KBM-7 (cell line): ENCODE measurements at places on chromosomes 12 and 14.
A peak's percentile ranks its signal among the peaks of the same experiment; 100 is the strongest.

- no peak for DNase-seq
Measured at GRCh38 chr12:5318874-5319273, 113.0 kb upstream of the NTF3 start.

DNA sequence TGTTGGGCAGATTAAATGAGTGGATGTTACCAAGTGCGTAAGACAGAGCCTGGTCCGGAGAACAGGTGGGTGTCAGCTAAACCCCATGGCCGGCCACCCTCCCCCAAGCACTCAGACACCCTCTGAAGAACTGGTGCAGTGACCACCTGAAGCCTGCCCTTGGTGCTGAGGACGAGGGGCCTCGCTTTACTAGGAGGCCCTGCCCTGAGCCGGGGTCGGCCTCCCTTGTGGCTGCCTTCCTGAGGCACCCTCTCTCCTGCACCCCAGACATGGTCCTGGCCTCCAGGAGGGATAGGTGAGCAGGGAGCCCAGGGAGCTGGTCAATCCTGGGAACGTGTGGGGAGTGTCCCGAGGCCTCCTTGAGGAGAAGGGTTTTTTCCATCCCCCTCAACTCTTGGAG is 4.9 kb upstream of the KIF26A start:
- DNase-seq, result no peak

GRCh38 chr12:65392491-65392890 is 114.0 kb downstream of the MSRB3 start:
- no peak for DNase-seq

DNA sequence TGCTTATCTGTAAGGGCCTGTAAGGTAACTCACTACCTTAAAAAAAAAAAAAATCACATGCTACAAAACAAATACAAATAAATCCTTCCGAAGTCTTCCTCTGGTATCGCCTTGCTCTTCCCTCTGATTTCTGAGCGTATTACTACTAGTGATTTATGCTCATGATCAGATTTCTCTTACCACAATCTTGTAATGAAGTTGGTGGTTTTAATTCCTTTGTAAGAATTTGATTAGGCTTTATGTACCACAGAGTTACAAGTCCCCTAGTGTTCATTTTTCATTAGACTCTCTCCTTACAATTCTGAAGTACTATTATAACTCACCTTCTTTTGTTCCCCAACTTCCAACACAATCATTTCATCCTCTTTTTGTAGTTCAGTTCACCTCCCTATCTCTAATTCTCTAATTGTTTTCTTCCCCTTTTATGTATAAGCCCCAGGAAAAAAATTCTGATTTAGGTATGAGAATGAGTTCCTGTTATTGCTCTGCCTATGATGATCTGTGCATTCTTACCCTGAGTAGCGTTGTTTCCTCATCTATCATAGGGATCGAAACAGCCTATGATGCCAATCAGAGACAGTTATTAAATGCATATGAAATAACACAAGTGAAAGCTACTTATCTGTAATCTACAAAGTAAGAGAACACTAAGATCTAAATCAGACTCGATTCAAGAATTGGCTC is 81.5 kb downstream of the EPS8 start:
- DNase-seq, result peak; percentile 50

- peak; percentile 59 for DNase-seq
Measured at GRCh38 chr14:101824339-101824727, 62.8 kb downstream of the PPP2R5C start.
